Upper lobe of left lung (tissue), 6 donors: ENCODE measurements at places on chromosomes 2 and 18. TPM values are rescaled to one million over a fixed set of nuclear protein-coding genes. Genes with fewer than 3 reads are reported as not detected.

- H3K36me3 ChIP-seq = no peaks in the 10 kb centered on the region
- H3K27me3 ChIP-seq = no peaks in the 10 kb centered on the region
- no peak overlapping the region for H3K4me3 ChIP-seq
Measured at GRCh38 chr18:58541146-58541788, 87.6 kb downstream of the ALPK2 start.

DNA sequence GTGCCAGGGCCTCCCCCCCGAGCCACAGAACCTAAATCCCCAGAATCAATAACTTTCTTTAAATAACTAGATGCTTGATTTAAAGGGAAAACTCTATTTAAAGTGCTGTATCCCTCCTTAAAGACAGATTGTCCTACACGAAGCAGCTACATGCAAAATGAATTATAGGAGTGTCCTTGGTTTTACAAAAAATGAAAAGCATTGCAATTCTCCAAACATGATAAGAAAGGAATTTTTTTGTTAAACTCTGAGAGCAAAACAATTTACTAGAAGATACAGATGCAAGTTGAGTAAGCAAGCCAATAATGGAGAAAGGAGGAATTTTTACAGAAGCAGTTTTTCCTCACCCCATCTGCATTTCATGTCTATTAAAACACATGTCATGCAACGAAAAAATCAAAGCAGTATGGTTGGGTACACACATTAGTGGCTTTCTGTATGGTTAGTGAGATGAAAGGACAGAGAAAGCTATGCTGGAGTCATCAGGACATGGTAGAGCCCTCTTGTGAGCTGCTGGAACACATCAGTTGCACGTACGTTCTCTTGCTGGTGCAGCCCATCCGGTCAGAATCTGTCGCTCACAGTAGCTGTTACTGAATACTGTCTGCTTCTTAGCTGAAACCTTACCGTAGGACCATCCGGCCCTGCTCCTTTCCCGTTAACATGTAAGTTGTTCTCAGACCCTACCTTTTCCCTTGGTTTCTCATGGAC is 25.9 kb upstream of the STEAP3 start:
- no peak overlapping the region for H3K27ac ChIP-seq
- peaks cover 5% of the 10 kb centered on the region for H3K4me1 ChIP-seq
- no peak overlapping the region for H3K4me3 ChIP-seq
- no peaks in the 10 kb centered on the region for H3K36me3 ChIP-seq
- no peak for DNase-seq

GRCh38 chr18:57542126-57542525 is 44.4 kb downstream of the FECH start:
- no peak for DNase-seq
- no peak overlapping the region for H3K4me3 ChIP-seq
- H3K27me3 ChIP-seq = no peaks in the 10 kb centered on the region
- no peaks in the 10 kb centered on the region for H3K4me1 ChIP-seq

- no peak for DNase-seq
- no peaks in the 10 kb centered on the region for H3K4me1 ChIP-seq
- H3K36me3 ChIP-seq = no peaks in the 10 kb centered on the region
- no peaks in the 10 kb centered on the region for H3K27me3 ChIP-seq
Measured at GRCh38 chr18:78801011-78801410, 178.6 kb upstream of the SALL3 start.

- H3K27ac ChIP-seq = no peak overlapping the region
- DNase-seq = no peak
- H3K27me3 ChIP-seq = no peaks in the 10 kb centered on the region
- peaks cover 32% of the 10 kb centered on the region for H3K4me1 ChIP-seq
Measured at GRCh38 chr18:49815927-49816326, 2.6 kb upstream of the ACAA2 start.

NT5C1B gene
- not detected for total RNA-seq
